ENCODE measurements at places on chromosomes 4 and X.
A peak's percentile ranks its signal among the peaks of the same experiment; 100 is the strongest.

GRCh38 chr4:113436360-113436759 lies 325.2 kb downstream of the CAMK2D start:
- no peak for DNase-seq

DNA sequence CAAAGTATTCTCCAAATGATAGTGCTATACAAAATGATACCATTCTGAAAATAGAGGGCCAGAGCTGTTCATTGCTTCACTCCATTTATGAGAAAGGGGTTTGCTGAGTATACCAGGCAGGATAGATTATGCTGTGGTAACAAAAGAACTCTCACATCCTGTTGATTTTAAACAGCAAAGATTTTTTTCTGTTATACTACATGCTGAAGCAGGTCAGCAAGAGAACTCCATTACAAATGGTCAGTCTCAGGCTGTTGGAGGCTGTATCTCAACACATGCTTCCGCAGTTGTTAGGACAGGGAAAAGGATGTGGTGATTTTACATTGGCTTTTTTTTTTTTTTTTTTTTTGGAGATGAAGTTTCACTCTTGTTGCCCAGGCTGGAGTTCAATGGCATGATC lies 13.7 kb upstream of the KLHL5 start:
- DNase-seq: no peak

GRCh38 chr4:47704693-47705325 lies 133.1 kb downstream of the CORIN start:
- no peak for DNase-seq

GRCh38 chr4:19372390-19372789 lies 879.3 kb upstream of the SLIT2 start:
- no peak for DNase-seq

- DNase-seq: no peak
These were observed 67.3 kb downstream of the FBXO8 start for GRCh38 chr4:174215961-174216680.

DNA sequence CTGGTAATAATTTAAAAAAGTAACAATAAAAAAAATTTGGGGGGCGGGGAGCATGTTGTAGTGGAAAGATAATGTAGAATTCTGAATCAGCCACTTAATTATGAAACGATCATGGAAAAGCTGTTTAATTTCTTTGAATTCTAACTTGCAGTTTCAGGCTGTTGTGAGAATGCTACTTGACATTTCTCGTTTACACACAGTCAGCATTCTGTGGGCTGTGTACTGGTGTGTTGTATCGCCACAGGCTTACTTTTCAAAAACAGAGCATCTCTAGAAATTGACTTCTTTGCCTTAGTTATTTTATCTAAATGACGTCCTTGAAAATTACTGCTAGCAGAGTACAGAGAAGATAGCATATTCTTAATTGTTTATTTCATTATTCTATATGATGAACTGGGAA lies 350.4 kb downstream of the FSTL5 start:
- DNase-seq: no peak

DNA sequence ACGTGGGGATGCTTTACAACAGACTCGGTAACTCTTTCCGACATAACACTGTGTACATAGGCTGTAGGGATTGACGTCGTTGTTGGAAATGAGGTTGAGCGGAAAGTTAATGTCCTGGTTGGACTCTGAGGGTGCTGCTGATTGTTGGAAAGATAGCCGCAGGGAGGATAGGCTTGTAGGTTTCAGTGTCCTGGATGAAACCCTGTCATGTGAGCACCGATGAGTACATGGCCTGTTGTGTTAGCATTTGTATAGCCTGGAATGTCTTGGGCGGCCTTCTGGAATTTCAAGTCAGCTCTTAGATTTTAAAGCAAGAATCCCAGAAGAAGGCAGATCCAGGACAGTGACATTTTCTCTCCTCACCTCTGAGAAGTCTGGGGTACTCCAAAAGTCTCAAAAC lies 63.3 kb downstream of the TBC1D14 start:
- no peak for DNase-seq

- DNase-seq: no peak
These were observed 125.8 kb upstream of the STX18 start for GRCh38 chr4:4667622-4668081.

DNA sequence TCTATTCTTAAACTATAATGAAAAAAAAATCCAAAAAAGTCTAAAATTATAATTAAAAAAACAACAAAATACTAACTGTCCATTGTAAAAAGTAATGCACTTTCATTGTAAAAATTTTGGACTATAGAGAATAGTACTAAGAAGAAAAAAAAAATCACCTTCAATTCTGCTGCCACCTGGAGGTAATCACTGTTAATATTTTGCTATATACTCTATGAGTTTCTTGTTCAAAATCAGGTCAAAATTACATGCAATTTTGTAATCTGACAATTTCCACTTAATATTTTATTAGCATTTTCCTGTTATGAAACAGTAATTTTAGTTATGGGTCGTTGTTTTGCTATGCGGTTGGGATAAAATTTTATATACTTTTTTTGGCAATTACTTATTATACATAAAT lies 62.0 kb downstream of the HTT start:
- no peak for DNase-seq

DNA sequence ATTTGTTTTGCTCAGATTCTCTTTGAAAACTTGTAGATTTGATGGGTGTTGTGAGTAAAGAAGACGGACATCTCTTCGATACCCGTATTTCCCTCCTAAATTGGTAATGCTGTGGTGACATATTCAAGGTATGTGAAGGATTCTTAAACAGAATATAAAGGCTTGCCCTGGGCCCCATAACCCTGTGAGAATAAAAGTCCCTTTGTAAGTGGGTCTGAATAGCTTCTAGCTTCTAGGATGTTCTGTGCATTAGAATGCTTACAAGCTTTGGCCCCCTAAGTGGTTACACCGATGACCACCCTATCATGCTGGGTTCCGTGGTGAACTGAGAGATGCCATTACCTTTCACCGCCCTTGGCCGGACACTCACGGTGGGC lies 574 bp upstream of the MOB1B start:
- no peak for DNase-seq

GRCh38 chrX:72271812-72272211 lies 5.2 kb downstream of the RPS4X start:
- no peak for DNase-seq

GRCh38 chrX:16063921-16064320 lies 59.4 kb upstream of the GRPR start:
- DNase-seq: no peak

DNA sequence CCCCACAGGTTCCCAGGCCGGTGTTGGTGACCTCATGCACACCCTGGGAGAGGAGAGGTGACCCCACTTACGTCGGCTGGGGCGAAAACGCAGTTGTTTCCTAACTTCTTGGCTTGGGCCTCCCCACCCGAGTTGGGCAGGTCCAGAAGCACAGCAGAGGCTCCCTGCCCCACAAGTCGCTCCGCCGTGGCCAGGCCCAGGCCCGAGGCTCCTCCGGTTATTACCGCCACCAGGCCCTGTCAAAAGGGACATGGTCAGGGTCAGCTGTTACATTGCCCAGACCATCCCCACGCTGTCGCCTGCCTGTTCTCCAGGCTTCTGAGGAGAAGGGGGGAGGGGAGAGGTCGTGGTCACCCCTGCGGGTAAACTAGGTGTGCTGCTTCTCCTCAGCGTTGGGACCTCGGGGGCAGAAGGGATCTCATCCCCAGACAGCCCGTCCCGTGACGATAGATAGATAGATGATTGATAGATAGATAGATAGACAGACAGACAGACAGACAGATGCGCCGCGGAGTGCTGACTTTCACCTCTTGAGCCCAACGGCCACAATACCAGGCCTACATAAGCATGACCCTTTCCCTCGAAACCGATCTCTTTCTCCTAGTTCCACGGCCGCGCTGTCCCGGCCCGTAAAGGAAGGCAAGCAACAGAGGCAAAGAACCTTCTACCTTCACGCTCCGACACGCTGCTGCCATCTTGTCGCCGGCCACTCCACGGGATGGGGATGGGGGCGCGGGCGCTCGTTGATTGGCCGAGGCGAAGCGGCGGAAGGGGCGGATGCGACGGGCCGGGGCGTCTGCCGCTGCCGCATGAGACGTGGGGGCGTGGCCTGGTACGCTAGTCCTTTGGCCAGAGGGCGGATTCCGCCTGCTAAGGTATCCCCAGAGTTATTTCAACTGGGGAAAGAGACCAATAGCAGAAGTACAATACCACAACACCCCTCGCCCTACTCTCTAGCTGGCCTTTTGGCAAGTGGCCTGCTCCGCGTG lies at the start of gene HSD17B10:
Gene HSD17B10, minus strand, starts transcription at position 720 of the 989 bp plus-strand sequence. Its CDS starts 25 bp downstream, at position 695.
- peak; percentile 93 for DNase-seq

GRCh38 chr4:157992038-157992705 lies 180.7 kb downstream of the GASK1B start:
- DNase-seq: no peak

- DNase-seq: no peak
These were observed 1090.7 kb downstream of the FAT4 start for GRCh38 chr4:126405369-126405982.

DNA sequence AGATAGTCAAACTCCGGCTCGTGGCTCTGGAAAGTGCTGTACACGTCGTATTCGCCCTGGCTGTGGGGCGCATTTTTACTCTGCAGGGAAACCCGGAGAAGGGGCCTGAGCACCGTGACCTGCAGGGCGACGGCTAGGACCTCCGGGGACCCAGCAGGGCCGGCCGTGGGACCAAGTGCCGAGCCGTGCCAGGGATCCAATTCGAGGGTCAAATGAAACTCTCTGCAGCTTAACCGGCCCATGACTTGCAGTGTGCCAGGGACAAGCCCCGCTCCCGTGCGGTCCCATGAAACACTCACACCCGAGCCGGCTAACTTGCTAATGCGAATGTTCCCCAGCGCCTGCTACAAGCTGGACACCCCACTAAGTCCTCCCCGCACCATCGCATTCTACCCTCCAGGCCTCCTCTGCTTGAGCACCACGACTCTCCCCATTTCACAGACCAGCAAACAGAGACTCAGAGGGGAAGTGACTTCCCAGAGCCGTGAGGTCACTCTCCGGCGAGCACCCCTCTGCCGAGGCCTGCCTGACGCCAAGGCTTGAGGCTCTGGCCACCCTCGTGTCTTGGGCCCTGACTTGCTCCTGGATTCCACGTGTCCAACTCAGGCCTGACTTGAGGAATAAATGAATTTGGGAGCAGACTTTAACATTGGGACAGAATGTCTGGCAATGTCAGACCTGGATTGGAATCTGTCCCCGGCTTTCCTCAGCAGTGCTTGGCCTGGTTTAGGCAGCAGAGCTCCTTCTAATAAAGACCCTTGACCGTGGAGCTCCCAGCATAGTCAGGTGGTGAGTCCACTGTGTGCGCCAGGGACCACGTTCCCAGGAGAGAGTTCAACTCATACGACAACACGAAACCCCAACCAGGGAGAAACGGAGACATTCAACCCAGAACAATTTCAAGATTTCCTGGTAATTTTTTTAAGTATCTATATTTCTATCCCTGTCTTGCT lies 93.6 kb downstream of the PPP2R2C start:
- no peak for DNase-seq

DNA sequence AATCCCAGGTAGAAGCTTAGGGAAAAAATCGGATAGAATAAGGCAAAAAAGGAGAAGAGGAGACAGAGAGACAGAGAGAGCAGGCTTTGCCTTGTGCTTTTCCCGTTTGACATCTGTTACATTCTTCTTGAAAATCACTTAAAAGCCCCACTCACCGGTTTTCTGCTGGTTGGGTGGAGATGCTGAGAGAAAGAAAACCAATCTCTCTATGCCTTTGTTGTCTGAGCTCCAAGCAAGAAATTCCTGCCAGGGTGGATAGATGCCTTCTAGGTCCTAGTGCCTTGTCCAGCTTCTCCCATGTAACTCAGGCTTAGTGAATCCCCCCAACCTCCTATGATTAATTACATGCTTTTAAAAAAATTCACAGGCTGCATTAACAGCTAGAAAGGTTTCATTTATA lies at the start of gene DCX:
Gene DCX, minus strand, starts transcription at position 210 of the 400 bp plus-strand sequence. CDS start 1,794 bp downstream, outside the sequence.
- DNase-seq: no peak

DNA sequence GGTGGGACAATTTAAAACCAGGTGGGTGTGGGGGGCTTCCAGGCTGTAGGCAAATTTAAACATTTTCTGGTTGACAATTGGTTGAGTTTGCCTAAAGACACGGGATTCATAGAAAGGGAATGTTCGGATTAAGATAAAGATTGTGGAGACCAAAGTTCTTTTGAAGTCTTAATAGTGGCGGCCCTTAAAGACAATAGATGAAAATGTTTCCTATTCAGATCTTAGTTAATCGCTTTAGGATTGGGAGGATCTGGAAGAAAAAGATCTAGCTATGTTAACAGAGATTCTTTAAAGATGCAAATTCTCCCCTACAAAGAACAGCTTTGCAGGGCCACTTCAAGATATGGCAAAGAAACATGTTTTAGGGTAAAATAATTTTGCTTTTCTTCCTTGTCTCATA lies 4.8 kb downstream of the CNGA1 start:
- no peak for DNase-seq
